ENCODE measurements at places on chromosomes 3 and 15.

- no peak overlapping the region for H3K4me3 ChIP-seq
- no peaks in the 10 kb centered on the region for H3K27me3 ChIP-seq
- no peak for DNase-seq
- H3K27ac ChIP-seq = no peak overlapping the region
Observed at GRCh38 chr3:32353351-32353750, 38.3 kb upstream of the CMTM7 start.

DNA sequence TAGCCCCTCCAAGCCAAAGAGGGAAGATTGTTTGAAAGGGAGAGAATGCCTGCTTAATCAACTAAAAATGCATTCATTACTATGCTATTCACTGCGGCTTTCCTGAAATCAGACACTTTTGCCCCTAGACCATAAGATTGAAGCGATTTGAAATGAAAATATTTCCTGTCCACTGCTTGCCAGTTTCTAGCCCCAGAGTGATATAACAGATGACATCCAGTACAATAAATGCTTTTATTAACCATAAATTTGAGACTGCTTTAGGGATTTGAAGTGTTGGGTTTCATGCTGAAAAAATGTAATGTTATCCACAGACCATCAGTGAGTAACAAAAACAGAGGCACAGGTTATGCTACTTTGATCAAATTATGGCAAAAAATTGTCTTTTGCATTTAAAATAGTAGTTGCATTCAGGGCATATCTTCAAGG is 14.1 kb downstream of the IL17RD start:
- DNase-seq = no peak
- no peak overlapping the region for H3K27ac ChIP-seq
- H3K27me3 ChIP-seq = no peaks in the 10 kb centered on the region
- no peaks in the 10 kb centered on the region for H3K36me3 ChIP-seq

GRCh38 chr3:430186-430585 is 233.6 kb downstream of the CHL1 start:
- DNase-seq = no peak
- H3K27me3 ChIP-seq = no peaks in the 10 kb centered on the region
- H3K36me3 ChIP-seq = no peaks in the 10 kb centered on the region
- no peak overlapping the region for H3K4me3 ChIP-seq

- no peaks in the 10 kb centered on the region for H3K36me3 ChIP-seq
- H3K4me1 ChIP-seq = no peaks in the 10 kb centered on the region
- DNase-seq = no peak
Observed at GRCh38 chr15:33888176-33888575, 80.1 kb upstream of the CHRM5 start.

DNA sequence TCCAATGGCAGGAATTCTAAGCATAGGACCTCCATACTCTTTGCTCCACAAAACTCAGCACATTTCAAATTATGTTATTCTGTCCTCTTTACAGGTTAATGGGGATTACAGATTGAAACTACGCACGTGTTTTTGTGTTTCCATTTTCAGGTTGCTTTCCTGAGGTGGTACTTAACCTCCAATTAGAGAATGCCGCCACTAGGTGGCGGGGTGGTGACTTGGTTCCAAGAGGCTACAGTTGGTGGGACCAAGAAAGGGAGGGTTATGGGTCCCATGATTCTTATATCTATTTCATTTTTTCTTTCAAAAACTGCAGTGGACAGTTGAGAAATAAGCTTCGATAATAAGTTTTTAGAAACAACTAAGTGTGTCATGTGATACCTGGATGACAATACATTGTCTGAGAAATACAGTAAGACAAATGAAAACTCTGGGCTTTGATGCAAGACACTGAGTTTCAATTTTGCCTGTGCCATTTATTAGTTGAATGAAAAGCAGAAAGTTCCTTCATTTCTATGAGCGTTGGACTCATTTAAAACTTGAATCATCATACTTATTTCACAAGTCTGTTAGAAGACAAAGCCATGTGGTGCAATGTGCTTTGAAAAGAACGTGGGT is 539.0 kb downstream of the FGF12 start:
- H3K4me1 ChIP-seq = no peaks in the 10 kb centered on the region
- no peaks in the 10 kb centered on the region for H3K36me3 ChIP-seq
- peak; percentile 69 for DNase-seq
- H3K27ac ChIP-seq = no peak overlapping the region
- H3K27me3 ChIP-seq = no peaks in the 10 kb centered on the region

GRCh38 chr15:32879980-32880379 is 162.2 kb downstream of the GREM1 start:
- H3K4me1 ChIP-seq = no peaks in the 10 kb centered on the region
- no peaks in the 10 kb centered on the region for H3K27me3 ChIP-seq
- no peak for DNase-seq

DNA sequence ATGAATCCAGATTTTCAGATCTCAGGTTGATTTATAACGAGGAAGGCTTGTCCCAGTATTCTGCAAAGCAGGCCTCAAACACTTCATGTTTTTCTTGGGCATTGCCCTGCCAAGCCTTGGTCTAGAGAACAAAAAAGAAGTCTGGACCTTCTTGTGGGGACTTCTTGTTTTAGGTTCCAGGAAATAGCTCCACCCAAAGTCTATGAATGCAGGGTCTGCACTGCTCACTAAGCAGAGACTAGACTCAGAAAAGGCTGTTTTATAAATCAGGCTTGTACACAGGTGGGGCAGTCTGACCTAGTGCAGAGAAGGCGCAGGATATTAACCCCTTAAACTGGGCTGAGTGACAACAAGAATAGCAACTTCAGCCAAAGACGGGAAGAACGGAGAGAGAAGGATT is 44.3 kb downstream of the GLB1 start:
- H3K27ac ChIP-seq = no peak overlapping the region
- H3K4me3 ChIP-seq = no peak overlapping the region
- H3K36me3 ChIP-seq = peaks cover 37% of the 10 kb centered on the region

- no peak overlapping the region for H3K4me3 ChIP-seq
- H3K36me3 ChIP-seq = no peaks in the 10 kb centered on the region
- DNase-seq = no peak
- peaks cover 5% of the 10 kb centered on the region for H3K4me1 ChIP-seq
- no peak overlapping the region for H3K27ac ChIP-seq
Observed at GRCh38 chr3:156360083-156360482, 194.8 kb downstream of the SSR3 start.

- no peak for DNase-seq
- H3K36me3 ChIP-seq = no peaks in the 10 kb centered on the region
- H3K4me1 ChIP-seq = no peaks in the 10 kb centered on the region
- H3K4me3 ChIP-seq = no peak overlapping the region
- H3K27me3 ChIP-seq = no peaks in the 10 kb centered on the region
Observed at GRCh38 chr15:27137127-27137526, 166.1 kb downstream of the GABRG3 start.

DNA sequence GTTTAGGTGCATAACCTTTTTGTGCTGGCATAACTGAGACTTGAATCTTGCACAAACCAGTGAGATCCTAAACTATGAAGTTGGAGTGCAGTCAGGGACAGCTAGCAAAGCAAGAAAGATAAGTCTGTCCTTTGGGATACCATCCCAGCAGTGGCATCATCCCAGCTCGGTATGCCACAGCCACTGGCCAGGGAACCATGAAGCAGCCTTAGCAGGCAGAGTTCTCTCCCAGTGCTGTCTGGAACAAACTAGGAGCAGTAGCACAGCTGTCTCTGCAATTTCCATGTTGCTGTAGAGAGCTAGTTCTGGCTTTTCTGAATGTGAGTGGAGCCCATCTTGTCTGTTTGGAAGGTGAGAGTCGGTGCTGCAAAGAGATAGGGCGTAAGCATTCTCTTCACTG is 130.3 kb downstream of the DTWD1 start:
- no peak overlapping the region for H3K27ac ChIP-seq
- H3K4me3 ChIP-seq = no peak overlapping the region
- no peaks in the 10 kb centered on the region for H3K36me3 ChIP-seq
- H3K4me1 ChIP-seq = peaks cover 8% of the 10 kb centered on the region
- no peak for DNase-seq
- H3K27me3 ChIP-seq = no peaks in the 10 kb centered on the region

DNA sequence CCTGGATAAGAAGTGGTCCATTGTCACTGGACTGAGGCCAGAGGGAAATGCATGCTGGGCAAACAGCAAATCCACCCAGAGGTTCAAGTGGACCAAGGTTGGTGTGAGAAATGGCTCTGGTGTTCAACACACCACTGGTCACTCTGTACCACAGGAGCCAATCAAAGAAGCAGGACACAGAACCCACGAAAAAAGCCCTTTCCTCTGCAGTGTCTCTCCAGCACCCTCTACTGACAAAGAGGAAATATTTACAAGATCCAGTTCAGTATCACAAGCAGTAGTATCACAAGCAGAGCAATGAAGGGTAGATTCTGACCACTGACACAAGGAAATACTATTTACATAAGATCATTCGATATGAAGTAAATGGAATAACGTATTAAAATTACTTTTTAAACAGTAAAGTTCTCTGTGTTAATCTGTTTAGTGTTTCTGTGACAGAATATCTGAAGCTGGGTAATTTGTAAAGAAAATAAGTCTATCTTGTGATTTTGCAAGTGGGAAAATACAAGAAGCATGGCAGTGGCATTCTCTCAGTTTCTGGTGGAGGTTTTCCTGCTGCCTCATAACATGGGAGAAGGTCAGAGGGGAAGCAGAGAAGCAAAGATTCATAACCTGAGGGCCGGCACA is 390.7 kb downstream of the EFHB start:
- no peaks in the 10 kb centered on the region for H3K27me3 ChIP-seq
- H3K4me1 ChIP-seq = no peaks in the 10 kb centered on the region
- H3K36me3 ChIP-seq = no peaks in the 10 kb centered on the region
- H3K27ac ChIP-seq = no peak overlapping the region
- no peak for DNase-seq
- H3K4me3 ChIP-seq = no peak overlapping the region

DNA sequence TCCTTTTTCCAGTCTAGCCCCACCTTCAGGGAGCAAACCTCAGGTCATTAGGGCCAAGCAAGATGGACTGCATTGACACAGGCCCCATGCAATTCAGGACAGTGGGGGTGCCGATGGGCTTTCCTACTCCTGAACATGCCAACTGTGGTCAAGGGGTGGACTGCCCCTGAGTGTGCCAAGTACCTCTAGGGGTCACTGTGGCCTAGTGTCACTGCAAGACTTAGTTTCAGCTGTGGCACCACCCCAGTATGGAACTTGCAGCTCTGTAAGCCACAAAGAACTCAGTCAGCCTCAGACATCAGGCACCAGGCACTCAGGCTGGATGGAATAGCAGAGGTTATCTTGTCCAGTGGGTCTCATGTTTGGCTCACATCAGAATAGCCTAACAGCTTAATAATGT is 32.3 kb downstream of the EXOG start:
- H3K36me3 ChIP-seq = peaks cover 33% of the 10 kb centered on the region
- DNase-seq = no peak
- H3K4me3 ChIP-seq = no peak overlapping the region
- H3K27ac ChIP-seq = peak overlapping the region; percentile 41

- DNase-seq = no peak
- no peaks in the 10 kb centered on the region for H3K4me1 ChIP-seq
- H3K27ac ChIP-seq = no peak overlapping the region
- H3K4me3 ChIP-seq = no peak overlapping the region
- no peaks in the 10 kb centered on the region for H3K36me3 ChIP-seq
Observed at GRCh38 chr3:10926811-10927521, 65.6 kb upstream of the SLC6A1 start.

DNA sequence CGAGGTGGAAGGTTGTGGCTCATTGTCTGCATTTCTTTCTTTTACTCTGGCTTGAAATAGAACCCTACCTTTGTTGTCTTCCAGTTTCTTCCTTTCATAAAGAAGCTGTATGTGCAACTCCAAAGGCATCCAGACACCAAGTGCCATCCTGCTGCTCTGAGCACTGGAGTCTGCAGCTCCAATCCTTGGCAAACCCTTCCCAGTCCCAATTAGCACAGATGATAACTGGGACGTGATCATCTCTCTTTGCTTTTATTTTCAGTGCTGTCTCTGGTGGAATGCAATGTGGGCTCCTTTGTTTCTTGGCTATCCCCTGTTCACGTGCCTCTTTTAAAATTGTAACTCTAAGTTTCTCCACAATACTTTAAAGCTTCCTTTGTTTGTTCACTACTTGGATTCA is 140.9 kb downstream of the AQP9 start:
- H3K27ac ChIP-seq = no peak overlapping the region
- H3K36me3 ChIP-seq = no peaks in the 10 kb centered on the region
- no peak overlapping the region for H3K4me3 ChIP-seq
- no peak for DNase-seq
- no peaks in the 10 kb centered on the region for H3K27me3 ChIP-seq

DNA sequence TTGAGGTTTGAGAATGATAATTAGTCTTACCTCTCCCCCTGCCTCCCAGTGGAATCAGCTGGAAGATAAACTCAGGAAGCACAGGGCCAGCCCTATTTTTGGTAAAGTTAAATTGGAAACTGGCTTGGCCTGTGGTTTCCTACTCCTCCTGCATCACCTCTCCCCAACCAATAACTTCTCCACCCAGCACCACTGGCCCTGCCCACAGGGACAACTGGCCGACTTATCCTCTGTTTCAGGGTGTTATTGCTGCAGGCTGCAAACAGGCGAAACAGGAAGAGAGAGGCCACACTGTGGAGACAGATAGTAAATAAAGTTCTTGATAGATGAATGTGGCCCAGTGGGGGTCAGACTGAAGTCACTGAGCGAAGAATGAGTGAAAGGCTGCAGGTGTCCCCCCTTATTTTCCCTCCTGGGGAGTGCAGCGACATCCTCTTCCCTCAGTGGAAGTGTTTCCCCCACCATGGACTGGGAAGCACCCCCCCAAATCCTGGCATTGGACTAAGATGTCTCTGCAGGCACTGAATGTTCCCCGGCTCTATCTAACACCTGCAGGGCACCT is 47.1 kb downstream of the PDIA5 start:
- H3K27me3 ChIP-seq = no peaks in the 10 kb centered on the region
- DNase-seq = no peak
- H3K4me3 ChIP-seq = no peak overlapping the region
- H3K27ac ChIP-seq = no peak overlapping the region
- peaks cover 7% of the 10 kb centered on the region for H3K36me3 ChIP-seq

DNA sequence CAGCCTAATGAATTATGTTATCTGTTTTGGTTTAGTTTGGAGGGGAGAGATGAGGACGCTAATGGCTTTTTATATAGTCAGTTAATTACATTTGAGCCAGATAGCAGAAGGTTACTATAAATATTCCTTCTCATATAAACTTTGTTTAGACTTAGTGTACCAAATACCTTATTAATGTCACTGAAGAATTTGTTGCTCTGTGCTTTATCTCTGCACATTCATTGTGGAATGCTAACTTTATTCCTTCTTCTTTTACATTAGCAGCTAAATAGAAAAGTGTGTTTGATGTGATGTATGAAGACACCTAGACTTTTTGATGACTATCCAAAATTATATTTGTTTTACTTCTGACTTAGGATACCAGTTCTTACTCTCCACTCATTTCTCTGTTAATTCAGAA is 105.2 kb downstream of the EPHA3 start:
- no peaks in the 10 kb centered on the region for H3K36me3 ChIP-seq
- H3K4me3 ChIP-seq = no peak overlapping the region
- H3K27me3 ChIP-seq = no peaks in the 10 kb centered on the region
- no peak for DNase-seq
- no peak overlapping the region for H3K27ac ChIP-seq

DNA sequence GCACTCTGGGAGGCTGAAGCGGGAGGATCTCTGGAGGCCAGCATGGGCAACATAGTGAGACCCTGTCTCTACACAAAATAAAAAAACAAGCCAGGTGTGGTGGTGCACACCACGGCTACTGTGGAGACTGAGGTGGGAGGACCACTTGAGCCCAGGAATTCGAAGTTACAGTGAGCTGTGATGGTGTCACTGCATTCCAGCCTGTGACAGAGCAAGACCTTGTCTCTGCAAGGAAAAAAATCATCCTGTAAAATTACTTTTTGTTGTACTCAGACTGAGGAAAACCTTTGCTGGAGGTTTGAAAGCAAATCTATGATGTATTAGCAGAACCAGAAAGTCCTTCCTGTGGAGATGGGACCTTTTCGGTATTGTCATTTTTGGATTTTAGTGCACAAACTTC is 63.3 kb downstream of the ATP1B3 start:
- H3K27ac ChIP-seq = no peak overlapping the region
- H3K27me3 ChIP-seq = no peaks in the 10 kb centered on the region
- no peak for DNase-seq
- no peaks in the 10 kb centered on the region for H3K36me3 ChIP-seq
- H3K4me3 ChIP-seq = no peak overlapping the region
- H3K4me1 ChIP-seq = no peaks in the 10 kb centered on the region

Data from right atrium auricular region (tissue), 2 donors.